Inflammatory macrophage treated with lipopolysaccharide for 4 hours (primary cell): ENCODE measurements at places on chromosomes 7 and 10.
A peak's percentile ranks its signal among the peaks of the same experiment; 100 is the strongest.

DNA sequence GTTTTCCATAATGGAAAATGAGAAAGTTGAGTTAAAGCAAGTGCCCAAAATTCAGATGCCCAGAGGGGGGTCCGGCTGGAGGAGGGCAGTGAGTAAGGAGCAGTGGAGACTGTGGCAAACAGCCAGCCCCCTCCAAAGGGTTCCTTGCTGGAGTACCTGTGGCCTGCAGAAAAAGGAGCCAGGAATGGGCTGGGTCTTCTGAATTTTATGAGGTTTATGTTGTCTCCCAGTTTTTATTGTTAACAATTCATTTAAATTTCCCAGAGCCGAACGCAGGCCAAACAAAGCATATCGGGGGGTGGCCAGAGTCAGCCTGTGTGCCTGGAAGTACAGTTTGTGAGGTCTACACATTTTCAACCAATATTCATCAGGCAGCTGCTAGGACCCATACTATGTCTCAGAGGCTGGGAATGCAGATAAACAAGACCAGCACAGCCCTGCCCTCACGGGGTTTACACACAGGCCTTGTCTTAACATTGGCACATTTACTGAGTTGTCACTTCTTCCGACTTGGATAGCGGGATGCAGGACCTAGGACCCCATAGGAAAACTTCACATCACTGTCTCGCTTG is 12.9 kb upstream of the CSGALNACT2 start:
- no peak for DNase-seq

DNA sequence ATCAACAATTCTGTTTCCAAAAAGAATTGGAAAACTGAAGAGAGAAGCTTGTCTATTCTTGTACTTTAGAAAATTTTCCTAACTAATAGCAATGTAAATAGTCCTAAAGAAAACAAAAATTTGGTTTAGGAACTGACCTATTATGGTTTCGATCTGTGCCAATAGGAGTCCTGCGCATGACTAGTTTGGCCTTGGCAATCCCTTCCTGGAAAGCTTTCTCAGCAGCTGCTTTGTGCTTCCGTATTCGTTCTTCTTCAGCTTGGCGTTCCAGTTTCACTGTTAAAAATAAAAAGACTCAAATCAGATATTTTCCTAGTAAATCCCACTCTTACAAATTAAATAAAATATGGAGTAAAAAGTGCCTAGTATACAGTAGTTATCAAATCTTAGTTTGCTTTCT is 36.6 kb downstream of the FZD9 start:
- DNase-seq, result no peak

DNA sequence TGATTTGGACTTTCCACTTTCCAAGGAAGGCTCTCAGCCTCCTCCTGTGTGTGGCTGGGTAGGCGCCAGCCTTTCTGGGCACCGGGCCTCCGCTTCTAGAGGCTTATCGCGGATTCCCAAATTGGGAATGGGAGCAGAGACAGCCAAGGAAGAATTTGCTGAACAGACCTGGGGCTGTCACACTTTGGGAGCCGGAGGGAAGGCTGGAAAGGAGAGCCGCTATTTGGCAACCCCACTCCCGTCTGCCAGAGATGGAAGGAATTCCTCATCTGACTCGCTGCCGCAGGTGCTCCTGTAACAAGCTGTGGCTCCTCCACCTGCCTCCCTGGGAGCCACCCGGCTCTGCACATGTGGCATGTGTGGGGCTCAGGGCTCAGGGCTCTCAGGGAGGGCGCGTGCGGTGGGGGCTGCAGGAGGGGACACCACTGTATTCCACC is 50.8 kb upstream of the ECHDC3 start:
- no peak for DNase-seq

- peak; percentile 22 for DNase-seq
Measured at GRCh38 chr10:10788761-10789160, 228.9 kb upstream of the CELF2 start.

DNA sequence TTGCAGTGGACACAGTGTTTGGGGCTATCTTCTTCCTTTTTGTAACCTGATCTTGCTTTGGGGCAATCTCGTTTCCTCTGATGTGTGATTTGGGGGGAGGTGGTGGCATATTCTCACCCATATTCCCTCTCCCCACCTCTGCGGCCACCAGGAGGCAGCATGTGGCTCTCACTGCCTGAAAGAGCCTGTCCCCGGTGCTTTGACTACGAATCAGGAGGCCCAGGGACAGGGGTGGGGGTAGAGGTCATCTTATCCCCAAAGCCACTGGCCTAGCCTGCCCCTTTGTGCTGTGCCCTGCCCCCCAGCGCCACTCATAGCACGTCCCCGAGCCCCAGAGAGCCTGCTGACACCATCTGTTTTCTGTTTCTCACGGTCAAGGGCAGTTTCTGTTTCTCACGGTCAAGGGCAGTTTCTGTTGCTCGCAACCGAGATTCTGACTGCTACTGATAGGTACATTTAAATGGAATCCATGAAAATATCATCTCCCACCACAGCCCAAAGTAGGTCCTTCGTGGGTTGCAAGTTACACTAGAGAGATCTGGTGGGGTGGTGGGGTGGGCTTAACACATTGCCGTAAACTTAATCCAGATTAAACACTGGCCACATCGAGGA is 28.2 kb downstream of the PHYH start:
- DNase-seq, result peak; percentile 5

DNA sequence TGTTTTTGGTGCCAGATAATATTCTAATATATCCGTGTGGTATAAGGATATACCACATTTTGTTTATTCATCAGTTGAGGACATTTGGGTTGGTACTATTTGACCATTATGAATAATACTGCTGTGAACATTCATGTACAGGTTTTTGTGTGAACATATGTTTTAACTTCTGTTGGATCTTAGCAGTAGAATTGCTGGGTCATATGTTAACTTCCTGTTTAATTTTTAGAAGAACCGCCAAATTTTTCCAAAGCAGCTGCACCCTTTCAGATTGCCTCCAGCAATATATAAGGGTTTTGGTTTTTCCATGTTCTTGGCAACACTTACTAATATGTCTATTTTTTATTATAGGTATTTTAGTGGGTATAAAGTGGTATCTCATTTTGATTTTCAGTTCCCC is 22.8 kb downstream of the VPS26A start:
- DNase-seq, result no peak

DNA sequence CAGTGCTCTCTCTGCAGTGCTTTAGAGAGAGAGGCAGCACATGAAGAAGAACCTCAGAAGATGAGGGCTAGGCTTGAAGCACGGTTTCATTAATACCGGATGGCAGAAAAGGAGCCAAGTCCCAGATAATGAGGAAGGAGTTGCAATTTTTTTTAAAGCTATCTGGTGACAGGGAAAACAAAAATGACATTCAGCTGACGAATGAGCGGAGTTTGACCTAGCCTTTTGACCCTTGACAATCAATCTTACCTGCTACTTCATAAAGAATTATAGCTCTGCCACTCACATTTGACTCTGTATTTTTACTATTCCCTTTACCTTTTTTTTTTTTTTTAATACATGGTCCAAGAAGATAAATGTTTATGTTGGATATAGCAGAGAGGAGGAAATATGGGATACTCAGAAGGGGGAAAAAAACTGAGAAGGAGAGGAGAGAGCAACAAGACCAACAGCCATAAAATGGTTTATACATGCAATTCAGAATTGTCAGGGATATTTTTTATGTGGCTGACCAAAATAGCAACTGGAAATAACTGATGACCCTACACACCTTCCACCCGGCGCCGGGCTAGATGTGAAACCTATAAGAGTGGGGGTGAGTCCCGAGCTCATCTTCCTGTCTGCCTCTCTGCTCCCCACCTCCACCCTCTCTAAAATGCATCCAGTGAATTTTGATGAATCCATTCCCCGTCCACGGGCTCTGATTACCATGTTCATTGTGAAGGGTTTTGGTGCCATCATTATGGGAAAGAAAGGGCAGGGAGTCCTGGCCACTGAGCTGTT is 274.4 kb upstream of the YAE1 start:
- DNase-seq, result no peak

GRCh38 chr7:113636727-113637421 is 281.9 kb downstream of the PPP1R3A start:
- DNase-seq, result no peak

DNA sequence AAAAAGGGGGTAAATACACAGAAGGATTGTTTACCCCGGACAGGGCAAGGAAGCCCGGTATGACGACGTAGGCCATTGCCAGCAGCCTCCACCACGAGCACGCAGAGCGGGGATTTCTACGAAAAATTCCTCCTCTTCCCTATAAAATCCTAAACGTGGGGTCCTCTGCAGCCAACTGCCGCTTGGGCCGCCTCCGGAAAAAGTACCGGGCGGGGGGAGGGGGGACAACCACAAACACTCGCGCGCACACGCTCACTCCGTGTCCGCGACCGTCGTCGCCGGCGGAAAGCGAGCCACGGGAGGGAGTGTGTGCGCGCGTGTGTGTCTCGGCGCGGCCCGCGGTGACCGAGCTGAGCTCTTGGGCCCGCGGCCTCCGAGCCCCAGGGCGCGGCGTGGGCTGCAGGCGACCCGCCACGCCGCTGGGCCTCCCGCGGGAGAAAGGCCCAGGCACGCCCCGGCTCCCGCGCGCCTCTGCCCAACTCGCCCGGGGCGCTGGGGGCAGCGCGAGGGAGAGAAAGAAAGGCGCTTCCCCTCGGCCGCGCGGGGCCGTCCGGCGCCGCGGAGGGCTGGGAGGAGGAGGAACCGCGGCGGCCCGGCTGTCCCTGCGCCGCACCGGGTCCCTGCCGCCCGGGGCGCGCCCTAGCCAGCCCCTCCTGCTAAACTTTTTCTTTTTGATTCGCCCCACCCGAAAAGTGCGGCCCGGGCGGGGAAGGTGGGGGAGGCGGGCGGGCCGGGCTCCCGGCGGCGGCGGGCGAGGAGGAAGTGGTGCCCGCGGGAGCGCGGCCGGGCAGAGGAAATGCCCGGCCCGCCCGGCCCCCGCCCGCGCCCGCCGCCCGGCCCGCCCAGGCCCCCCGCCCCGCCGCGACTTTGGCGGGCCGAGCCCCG is 1.5 kb downstream of the CTBP2 start:
- peak; percentile 53 for DNase-seq

DNA sequence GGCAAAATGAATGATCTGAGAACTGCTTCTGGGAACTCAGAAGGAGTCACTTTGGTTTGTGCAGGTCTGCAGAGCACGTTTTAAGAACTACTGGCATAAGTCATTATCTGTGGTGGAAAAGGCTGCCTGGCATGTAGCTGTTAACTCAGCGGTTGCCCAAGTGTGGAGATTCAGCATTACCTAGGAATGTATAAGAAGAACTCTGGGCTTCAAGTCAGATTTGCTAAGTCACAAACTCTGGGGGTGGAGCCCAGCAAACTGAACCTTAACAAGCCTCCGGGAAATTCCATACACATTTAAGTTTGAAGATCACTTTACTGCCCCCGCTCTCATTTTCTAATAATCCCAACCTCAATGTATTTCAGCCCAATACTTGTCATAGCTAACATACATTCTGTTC is 31.1 kb downstream of the PLXDC2 start:
- DNase-seq, result no peak
